ENCODE measurements at places on chromosomes 12 and 14.
A peak's percentile ranks its signal among the peaks of the same experiment; 100 is the strongest.

DNA sequence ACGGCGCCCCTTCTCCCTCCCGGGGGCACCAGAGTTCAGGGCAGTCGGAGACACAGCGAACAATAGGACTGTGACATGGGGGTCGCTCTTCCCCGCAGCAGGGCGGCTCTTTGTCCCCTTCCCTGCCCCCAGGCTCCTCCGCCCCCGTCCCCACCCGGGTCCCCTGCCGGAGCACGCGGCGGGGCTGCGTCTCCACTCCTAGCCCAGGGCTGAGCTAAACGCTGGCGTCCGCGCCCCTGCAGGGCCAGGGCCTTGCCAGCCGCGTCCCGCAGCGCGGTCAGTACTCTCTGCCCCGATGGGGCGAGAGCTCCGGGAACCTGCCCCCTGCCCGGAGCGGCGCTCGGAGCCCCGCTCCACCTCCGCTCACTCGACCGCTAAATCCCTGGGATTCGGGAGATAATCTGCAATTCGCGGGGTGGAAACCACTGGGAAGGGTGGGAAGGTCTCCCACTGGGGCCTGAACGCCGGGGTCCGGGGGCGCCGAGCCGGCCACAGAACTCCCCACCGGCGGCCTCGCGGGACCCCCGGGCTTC, 825 bp upstream of the CCDC85C start:
- DNase-seq: no peak

GRCh38 chr14:93743270-93744060, 44.8 kb downstream of the PRIMA1 start:
- DNase-seq: no peak

GRCh38 chr12:3142386-3142785, 65.2 kb downstream of the TSPAN9 start:
- DNase-seq: no peak

DNA sequence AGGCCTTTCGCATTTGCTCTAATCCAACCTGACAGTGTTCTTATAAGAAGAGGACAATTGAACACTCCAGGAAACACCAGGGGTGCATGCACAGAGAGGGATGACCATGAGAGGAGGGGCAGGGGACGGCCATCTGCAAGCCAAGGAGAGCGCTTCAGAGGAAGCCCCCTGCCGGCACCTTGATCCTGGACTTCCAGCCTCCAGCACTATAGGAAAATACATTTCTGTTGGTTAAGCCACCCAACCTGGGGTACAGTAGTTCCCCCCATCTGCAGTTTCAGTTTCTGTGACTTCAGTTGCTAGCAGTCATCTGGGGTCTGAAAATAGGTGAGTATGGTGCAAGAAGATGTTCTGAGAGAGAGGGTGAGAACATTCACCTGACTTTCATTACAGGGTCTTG, 64.7 kb downstream of the CLMN start:
- no peak for DNase-seq

- no peak for DNase-seq
Observed at GRCh38 chr14:37253905-37254304, 56.2 kb downstream of the MIPOL1 start.

GRCh38 chr14:93735206-93735605, 53.1 kb downstream of the PRIMA1 start:
- no peak for DNase-seq

- DNase-seq: peak; percentile 20
Observed at GRCh38 chr14:56580221-56580711, 668 bp downstream of the TMEM260 start.

GRCh38 chr12:86373813-86374212, 117.6 kb upstream of the MGAT4C start:
- no peak for DNase-seq

- DNase-seq: no peak
Observed at GRCh38 chr12:86719381-86719780, 463.2 kb upstream of the MGAT4C start.

- DNase-seq: no peak
Observed at GRCh38 chr12:108816652-108817335, 40.6 kb downstream of the SSH1 start.

GRCh38 chr14:96052541-96053247, 13.5 kb downstream of the C14orf132 start:
- DNase-seq: no peak

- DNase-seq: no peak
Observed at GRCh38 chr12:88904705-88905104, 324.4 kb upstream of the KITLG start.

DNA sequence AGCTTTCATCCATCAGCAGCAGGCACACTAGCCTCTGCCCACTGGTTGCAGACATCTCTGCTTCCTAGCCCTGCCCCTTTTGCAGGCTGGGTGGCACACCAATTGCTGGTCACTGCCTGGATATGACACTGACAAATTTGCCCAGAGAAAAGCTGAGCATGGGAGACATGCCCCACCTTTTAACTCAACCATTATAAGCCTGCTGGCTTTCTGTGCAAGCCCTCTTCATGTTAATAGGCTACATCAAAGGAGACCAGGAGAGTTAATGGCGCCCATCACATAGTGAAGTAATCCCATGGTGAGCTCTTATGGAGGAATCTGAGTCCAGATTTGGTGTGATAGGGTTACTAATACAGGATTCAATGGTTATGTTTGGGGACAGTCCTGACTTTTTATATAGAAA, 139.2 kb downstream of the KICS2 start:
- no peak for DNase-seq

DNA sequence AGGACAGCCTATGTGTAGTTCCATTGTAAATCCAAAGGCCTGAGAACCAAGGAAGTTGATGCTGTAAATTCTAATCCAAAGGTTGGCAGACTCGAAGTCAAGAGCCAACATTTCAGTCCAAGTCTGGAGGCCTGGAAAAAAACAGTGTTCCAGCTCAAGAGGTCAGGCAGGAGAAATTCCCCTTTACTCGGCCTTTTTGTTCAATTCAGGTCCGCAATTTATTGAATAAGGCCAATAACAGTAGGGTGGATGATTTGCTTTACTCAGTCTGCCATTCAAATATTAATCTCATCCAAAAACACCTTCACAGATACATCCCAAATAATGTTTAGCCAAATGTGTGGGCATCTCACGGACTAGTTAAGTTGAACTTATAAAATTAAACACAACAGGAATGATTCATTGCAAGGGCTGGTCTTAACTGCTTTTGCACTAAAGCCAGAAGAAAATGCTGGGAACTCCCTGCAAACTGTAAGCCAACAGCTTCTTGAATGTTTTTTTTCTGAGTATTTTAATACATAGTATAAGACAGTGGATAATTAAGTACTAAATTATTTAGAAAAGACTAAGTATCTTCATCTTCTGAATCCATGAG, 197.4 kb upstream of the GARIN6 start:
- no peak for DNase-seq

DNA sequence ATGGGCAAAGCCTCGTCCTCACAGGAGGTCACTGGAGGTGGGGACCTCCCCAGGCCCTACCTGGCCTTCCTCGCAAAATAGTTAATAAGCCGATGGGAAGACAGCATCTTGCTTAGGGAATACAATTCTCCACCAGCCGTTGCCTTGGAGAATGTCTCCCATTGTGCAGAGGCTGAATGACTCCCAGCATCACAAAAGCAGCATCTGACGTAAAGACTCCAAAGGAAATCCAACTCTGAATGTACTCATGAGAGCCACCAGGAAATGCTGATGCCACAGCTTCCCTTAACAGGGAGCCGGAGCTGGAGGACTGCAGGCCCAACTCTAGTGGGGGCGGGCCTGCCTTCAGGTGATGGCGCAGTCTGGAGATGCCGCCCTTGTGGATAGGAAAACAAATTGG, 15.5 kb downstream of the CCDC63 start:
- DNase-seq: no peak

GRCh38 chr12:112759786-112760185, 31.8 kb upstream of the RPH3A start:
- DNase-seq: no peak

All from suppressor macrophage treated with lipopolysaccharide for 4 hours (primary cell).